Naive B cell (primary cell): ENCODE measurements at places on chromosomes 2 and 18. TPM values are rescaled to one million over a fixed set of nuclear protein-coding genes. Genes with fewer than 3 reads are reported as not detected.

CHAC2 gene
- 1.7 TPM for polyA plus RNA-seq

CNGA3 gene
- polyA plus RNA-seq, result not detected

ITGA4 gene
- polyA plus RNA-seq, result 129 TPM

DNA sequence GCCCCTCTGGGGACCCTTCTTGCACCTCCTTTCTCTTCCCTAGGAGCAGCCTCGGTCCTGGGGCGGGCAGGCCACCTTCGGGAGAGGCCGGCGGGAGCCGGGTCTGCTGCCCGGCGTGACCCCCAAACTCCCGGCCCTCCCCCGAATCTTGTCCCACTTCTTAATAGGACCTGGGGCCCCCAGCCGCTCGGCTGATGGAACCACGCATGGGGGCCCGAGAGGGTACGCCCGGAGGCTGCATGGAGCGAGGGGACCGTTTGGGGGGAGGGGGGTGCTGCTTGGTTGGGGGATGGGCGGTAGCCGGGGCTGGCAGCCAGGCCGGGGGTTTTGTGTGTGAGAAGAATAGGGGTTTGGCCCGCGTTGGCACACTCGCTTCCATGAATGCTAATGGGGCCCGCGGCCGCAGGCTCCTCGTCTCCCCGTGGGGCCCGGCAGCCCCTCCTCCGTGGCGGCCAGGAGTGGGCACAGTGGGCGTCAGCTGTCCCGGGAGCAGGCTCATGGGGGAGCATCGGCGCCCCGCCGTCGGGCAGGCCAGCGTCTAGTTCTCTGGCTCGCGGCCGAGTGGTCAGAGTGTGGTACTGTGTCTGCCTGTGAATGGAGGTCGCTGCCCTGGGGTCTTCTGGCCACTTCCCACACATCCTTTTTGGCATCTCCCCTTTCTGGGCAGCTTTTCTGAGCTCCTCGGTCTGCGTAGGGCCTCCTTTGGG is 1.0 kb downstream of the GAREM2 start:
- no peak for DNase-seq

DNA sequence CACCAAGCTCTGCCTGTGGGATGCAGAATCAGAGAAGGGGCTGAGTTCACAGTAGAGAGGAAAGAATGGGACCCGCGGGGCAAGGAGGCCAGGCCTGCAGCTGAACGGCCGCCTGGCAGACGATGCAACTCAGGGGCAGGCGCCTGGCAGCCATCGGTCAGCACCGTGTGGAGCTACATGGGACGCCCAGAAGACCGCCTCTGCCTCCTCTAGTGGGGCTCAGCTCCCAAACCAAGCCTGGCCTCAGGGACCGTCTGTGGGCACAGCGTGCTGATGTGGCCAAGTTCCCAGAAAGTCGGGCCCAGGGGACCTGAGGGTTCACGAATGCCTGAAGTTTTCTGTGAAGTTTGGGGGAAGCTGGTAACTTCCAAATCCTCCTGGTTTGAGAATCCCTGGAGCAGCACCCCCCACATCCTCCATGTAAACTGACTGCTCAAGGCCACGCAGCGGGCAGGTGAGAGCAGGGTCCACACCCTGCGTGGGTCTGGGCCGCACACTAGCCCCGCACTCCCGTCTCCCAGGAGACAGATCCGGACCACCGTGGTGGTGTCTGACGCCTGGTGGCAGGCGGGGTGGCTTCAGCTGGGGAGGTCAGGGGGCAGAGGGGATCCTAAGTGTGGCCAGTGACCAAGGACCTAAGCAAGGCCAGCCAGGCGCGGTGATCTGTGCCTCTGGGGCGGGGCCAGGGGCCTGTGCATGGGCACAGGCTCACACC is 14.6 kb downstream of the SNORC start:
- no peak for DNase-seq

NXPH2 gene
- polyA plus RNA-seq, result not detected

MEP1B gene
- not detected for polyA plus RNA-seq

AQP12B gene
- not detected for polyA plus RNA-seq

DNA sequence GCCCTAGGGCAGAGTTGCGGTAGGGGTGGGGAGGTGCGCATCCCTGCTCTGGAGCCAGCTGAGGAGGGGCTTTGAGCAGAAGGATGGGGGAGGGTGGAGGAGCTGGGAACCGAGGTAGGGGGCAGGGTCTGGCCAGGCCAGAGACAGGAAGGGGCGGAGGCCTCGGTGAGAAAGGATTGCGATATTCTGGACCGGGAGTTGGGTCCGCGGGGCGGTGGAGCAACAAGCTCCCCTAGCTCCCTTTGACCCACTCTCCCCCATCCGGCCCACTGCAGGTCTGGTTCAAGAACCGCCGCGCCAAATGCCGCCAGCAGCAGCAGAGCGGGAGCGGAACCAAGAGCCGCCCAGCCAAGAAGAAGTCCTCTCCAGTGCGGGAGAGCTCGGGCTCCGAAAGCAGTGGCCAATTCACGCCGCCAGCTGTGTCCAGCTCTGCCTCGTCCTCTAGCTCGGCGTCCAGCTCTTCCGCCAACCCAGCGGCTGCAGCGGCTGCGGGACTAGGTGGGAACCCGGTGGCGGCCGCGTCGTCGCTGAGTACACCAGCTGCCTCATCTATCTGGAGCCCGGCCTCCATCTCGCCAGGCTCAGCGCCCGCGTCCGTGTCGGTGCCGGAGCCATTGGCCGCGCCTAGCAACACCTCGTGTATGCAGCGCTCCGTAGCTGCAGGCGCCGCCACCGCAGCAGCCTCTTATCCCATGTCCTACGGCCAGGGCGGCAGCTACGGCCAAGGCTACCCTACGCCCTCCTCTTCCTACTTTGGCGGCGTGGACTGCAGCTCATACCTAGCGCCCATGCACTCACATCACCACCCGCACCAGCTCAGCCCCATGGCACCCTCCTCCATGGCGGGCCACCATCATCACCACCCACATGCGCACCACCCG is 4.8 kb downstream of the OTX1 start:
- DNase-seq, result peak; percentile 11

DNA sequence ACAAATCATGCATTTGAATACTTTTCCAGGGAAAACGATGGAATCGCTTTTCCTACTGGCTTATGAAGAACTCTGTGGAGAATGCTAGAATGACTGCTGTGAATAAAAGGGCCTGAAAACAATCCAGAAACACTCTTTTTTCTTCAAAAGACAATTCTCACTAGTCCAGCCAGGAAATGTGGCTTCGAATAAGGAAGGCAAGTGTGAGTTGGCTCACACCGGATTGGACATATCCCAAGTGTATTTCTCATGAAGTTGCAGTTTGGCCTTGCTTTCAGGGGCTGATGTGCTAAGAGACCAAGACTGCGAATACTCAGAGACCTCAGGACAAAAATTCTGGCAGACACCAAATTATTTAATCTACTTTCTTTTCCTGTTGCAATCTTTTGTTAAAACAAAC is 54.1 kb downstream of the FIGN start:
- no peak for DNase-seq

- DNase-seq, result no peak
Measured at GRCh38 chr2:177260379-177260778, 4.1 kb downstream of the NFE2L2 start.

CHRNG gene
- polyA plus RNA-seq, result not detected

- DNase-seq, result no peak
Measured at GRCh38 chr2:170322140-170322766, 144.3 kb downstream of the MYO3B start.

- no peak for DNase-seq
Measured at GRCh38 chr18:55307505-55307904, 280.5 kb downstream of the TCF4 start.

IL1R2 gene
- polyA plus RNA-seq, result not detected

DNA sequence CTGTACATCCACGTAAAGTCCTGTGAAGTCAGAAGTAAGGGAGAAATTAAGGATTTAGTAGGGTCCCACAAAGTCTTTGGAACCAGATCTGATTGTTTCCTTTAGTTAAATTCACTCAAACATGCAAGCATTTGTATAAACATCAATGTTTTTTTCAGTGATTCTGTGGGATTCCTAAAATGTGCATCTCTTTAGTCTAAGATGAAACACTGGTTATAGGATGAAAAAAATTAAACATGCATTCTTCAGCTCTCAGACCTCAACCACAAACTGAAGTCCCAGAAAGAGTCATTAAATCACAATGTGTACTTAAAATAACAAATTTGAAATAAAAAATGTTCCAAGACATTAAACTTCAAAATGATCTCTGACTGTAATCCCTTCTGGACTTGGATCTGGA is 76.5 kb upstream of the APCDD1 start:
- DNase-seq, result no peak

DNA sequence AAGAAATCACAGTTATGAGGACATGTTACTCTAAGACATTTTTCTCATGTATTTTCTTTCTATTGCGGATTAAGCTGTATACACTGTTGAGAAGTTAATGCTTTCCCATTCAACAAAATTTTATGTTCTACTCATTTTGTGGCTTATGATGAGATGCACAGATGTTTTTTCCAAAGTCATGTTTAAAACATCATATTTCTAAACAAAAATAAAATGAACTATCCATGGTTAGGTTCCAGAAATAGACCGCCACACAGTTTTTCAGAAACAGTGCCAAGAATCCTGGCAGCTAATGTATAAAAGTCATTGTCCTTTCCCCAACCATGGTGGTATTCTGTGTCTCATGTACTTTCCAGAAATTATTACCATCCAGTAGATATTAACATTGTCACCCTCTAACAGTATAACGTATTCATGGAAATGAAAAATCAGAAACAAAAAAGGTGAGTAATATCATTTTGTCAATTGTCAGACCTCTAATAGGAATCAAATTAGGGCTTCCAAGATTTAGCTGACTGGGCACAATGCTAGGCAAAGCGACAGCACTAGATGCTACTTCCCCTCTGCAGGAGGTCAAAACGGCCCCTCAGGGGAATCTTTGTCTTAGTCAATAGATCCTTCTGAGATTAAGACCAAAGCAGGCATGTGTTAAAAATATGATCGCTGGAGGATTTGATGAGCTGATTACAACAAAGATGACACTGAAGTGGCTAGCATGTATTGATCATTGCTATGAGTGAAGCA is 54.4 kb upstream of the ZNF397 start:
- no peak for DNase-seq

GRCh38 chr2:68330691-68331090 is 10.9 kb upstream of the CNRIP1 start:
- no peak for DNase-seq

DNA sequence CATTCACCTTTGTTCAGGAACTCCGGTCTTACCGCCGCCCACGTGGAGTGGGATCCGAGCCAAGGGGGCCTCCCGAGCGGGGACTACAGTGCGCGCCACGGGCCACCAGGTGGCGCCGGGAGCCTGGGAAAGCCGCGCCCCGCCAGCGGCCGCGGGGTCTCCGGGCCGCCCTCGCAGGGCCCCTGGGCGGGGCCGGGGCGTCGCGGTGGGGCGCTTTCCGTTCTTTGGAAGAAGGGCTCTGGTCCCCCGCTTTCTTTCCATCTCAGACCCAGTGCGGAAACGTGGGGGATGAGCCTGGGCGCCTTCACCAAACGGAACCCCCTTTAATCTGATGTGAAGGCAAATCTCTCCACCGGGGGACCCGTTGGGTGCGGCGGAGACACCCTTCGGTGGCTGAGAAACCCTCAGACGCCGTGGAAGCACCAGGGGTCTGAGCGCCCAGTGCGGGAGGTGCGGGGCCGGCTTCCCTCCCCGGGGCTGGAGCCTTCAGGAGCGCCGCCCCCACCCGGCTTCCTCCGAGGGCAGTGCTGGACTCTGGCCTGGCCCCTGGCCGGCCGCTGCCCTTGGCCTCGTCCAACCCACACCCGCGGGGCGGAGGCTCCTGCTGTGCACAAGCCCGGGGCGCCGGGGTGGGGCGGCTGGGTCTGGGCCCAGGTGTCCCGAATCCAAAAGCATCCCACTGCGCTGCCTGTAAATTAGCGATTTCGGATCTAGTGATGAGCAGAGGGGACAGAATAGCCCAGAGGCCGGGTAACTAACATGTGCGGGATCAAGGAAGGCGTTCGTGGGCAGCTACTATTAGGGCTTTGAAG is 44.6 kb downstream of the GORASP2 start:
- DNase-seq, result peak; percentile 85

RAB6C gene
- not detected for polyA plus RNA-seq

DNA sequence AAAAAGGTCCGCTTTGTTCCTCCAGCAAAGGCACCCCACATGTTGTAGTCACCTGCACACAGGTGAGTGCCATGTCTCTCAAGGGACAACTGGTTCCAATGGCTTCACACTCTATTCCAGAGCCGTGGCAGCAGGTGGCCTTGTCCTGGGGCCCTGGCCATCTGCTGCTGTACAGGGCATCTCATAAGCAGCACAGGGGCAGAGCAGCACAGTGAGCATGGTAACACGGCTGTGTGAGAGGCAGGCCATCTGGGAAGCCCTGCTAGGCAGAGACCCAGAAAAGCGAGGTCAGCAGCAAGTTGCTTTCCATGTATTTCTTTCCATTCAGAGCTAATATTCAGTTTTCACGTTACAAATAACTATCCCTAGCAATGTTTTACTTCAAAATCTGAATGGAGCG is 54.7 kb downstream of the CMPK2 start:
- DNase-seq, result no peak

TBR1 gene
- polyA plus RNA-seq, result not detected

- no peak for DNase-seq
Measured at GRCh38 chr2:229401171-229401865, 130.2 kb upstream of the PID1 start.

GRCh38 chr2:160343404-160343803 is 143.3 kb upstream of the ITGB6 start:
- DNase-seq, result no peak

- no peak for DNase-seq
Measured at GRCh38 chr2:113910110-113910717, 20.3 kb downstream of the ACTR3 start.

DNA sequence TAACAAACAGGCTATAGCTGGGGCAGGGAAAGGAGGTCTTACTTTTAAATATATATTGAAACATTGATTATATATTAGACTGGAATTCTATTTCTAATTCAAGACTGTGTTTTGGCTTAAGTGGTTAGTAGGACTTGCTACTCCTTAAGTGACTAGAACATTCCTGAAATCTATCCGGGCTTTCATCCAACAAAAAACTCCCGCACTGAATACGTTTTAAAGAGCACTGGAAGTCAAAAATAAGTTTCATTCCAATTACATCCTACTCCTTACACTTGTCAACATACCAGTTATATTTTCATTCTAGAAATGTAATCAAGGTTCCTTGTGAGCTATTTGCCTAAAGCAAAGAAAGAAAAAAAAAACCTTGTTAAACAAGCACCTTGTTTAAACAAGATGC is 204.6 kb downstream of the SP3 start:
- DNase-seq, result no peak

DNA sequence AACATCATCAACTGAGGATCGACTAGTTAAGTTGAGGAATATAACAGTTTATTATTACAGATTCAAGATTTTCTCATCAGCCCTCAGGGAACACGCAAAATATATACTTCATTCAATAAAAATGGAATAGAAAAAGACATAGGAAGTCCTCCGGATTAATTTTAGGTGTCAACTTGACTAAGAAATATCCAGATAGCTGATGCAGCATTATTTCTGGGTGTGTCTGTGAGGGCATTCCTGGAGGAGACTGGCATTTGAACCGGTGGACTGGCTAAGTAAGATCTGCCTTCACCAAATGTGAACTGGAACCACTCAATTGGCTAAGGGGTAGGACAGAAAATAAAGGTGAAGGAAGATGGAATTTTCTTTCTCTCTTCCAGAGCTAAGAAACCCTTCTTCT is 845.3 kb downstream of the SOCS6 start:
- DNase-seq, result no peak
